Inflammatory macrophage (primary cell): ENCODE measurements at places on chromosomes 7 and 10.

DNA sequence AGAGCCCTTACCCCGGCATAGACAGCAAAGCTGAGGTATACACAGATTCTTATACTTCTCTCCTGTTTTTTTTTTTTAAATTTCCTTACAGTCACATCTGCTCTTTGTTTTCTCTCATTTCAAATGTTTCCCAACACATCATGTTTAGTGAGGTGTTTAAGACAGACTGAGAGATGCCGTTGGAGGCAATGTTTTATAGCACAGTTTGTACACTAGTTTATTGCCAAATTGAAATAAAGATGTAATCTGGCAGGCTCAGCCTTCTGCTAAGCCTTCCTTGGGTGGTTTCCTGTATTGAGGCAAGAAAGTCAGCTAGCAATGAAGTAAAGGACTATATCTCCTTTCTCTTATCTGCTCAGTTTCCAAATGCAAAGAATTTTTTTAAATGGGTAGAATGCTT is 393.4 kb downstream of the SORCS1 start:
- DNase-seq, result no peak

- no peak for DNase-seq
Measured at GRCh38 chr7:155120460-155120859, 50.3 kb downstream of the HTR5A start.

DNA sequence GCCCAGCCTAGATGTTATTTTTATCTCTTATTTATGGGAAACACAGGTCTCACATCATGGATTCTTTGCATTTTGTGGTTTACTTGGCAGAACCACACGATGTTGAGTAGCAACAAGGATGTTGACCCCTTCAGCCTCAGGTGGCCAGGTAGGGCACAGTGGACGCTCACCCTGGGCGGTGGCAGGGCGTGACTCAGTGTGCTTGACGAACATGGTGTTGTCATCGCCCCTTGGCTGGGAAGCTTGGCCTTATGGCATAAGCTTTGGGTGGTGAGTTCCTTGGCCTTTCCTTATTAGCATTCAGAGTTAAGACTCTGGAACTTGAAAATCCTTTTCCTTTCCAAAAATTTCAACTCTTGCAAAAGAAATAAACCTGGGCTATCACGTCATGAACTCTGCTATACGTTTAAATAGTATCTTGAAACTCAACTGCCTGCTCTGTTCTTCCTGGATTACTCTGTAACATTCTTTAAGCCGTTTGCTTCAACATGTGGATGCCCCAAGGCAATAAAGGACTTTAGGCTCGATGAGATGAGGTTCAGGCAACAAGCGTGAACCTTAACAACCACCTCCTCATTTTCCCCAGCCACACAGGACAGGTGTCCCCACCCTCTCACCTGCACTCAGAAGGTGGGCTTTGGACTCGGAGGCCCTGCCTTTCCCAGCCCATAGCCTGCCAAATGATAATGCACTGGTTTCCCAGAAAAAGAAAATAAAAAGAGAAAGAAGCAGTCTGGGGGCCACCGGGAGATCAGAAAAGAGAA is 22.5 kb upstream of the ECHDC3 start:
- DNase-seq, result no peak

DNA sequence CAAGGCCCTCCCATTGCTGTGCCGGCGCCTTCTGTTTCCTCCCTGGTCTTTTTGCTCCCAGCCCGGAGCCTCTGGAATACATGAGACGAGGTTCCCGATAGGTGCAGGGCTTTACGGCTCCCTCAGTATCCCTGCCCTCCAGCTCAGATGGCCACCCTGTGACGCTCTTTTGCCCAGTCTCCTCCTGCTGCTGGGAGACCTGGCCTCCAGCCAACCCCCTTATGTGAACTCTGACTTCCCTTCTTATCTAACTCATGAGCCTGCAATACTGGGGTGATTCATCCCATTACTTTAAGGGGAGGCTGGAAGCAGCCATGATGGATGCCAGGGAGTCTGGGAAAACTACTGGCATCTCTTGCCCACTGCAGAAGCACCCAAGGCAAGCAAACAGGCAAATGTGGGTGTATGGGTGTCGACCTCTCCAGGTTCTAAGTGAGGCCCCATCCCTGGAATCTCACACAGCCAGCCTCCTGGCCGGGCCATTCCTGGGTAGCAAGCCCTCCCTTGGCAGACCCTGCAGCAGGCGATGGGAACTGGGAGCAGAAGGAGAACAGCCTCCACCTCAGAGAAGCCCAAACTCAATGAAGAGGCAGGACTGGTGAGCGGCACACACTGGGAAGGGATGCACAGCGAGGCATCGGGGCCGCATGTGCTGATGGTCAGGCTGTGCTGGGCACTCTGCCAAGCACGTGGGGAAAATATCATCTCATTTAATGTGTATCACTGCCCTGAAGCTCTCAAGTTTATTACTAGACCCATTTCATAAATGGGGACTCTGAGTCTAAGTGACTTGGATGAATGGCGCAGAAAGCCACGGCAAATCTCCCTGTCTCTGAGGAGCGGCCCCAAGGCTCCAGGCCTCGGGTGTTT is 97.5 kb downstream of the FAM53B start:
- DNase-seq, result peak; percentile 83

DNA sequence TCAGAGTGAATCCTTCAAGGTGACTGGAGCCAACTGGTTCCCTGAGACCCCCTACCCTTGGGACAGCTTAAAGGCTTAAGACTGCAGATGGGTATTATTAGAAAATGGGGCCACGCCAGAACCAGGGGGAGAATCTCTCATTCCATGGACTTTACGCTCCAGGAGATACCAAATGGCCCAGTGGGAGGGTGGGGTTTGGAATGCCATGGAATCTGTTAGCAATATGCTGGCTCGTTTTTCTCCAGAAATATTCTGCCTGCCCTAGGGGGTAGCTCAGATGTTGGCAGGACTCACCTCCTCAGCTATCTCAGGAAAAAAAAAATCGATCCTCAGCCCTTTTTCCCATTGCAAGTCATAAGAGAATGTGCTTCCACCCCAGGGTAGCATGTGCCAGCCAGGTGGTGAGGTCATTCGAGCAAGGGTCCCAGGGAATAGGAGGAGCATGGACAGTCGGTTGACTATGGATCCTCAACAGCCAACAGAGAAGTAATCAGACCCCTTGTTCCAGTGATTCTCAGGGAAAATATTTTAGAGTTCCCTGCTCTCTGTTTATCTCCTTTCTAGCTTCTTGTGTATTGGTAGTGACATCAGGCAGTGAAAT is 22.9 kb downstream of the SVIL start:
- no peak for DNase-seq

GRCh38 chr7:90383861-90384260 is 19.4 kb upstream of the CLDN12 start:
- no peak for DNase-seq
